ENCODE measurements at places on chromosomes 13 and 19.

DNA sequence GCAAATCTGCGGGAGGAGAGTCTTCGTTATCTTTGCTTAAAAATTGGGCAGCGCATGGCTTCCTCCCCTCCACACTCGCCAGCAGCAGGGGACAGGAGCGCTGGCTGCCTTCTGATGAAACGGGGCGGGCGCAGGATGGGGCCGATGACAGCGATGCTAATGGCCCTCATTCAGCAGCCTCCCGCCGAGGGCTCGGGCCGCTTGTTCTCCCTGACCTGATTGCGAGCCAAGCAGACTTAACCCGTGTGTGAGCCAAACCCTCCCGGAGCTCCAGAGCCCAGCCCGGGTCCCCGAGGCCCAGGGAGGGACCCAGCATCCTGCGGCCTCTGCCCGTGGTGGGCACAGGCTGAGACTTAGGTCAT, 90.3 kb downstream of the KDM4B start:
- DNase-seq = no peak

DNA sequence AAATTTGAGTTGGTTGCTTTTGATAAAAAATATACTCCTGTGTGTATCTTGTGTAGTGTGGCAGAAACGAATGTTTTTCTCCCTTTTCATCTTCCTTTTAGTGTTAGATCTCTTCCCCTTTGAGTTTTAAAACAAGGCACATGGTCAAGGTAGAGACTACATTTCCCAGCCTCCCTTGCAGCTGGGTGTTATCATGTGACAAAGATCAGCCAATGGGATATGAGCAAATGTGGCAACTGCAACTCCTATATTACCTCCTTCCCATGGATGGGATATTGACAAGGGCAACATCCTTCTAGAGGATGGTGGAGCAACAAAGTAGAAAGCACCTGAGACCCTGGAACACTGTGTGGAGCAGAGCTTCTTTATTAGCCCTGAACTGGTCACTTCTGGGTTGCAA, 42.4 kb downstream of the ADGRE3 start:
- DNase-seq = no peak

- peak; percentile 44 for DNase-seq
Measured at GRCh38 chr19:43526884-43527859, at the start of gene ETHE1. TSS of gene ETHE1 (minus strand) at chr19:43527201. CDS start at chr19:43527177, 24 bp downstream.

DNA sequence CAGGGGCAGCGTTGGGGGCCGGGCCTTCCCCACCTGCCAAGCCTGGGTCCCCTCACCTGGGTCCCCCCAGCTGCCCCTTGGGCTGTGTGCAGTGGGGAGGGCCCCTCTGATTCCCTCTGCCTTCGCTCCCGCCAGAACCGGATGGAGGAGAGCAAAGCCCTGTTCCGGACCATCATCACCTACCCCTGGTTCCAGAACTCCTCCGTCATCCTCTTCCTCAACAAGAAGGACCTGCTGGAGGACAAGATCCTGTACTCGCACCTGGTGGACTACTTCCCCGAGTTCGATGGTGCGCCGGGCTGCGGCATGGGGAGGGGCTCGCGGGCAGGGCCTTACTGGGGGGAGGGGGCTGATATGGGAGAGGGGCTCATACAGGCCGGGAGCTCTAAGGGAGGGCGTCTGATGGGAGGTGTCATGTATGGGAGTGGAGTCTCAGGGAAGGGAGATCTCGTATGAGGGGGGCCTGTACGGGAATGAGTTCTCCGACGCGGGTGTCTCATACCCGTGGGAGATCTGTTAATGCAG, 16.7 kb upstream of the GNA15 start:
- DNase-seq = no peak

GRCh38 chr19:42531313-42531712, 3.0 kb upstream of the CEACAM1 start:
- DNase-seq = no peak

DNA sequence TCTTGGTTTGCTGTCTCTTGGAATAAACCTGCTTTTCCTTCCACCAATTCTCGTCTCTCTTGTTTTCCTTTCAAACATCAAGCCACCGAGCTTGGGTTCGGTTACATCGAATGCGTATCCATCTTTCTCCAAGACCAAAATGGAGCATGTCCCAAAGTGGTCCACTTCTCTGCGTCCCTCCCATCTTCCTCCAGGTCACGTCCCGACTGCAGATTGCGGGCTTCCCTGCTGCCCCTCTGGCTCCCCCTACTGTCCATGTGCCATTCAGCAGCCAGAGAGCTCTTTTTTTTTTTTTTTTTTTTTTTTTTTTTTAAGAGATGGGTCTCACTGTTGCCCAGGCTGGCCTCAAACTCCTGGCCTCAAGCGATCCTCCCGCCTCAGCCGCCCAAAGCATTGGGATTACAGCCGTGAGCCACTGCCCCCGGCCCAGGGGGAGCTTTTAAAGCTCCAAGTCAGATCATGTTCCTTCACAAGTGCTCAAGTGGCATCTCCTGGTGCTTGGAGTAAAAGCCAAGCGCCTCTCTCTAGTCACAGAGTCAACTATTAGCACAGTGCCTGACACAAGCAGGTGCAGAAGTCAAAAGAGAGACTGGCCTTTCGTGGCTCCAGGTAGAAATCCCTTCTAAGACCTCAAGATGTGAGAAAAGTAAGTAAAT, 10.0 kb downstream of the COL5A3 start:
- DNase-seq = peak; percentile 14

- DNase-seq = no peak
Measured at GRCh38 chr13:19085258-19085657, 96.4 kb downstream of the TUBA3C start.

GRCh38 chr13:30466841-30467252, 1.1 kb upstream of the HMGB1 start:
- DNase-seq = no peak

DNA sequence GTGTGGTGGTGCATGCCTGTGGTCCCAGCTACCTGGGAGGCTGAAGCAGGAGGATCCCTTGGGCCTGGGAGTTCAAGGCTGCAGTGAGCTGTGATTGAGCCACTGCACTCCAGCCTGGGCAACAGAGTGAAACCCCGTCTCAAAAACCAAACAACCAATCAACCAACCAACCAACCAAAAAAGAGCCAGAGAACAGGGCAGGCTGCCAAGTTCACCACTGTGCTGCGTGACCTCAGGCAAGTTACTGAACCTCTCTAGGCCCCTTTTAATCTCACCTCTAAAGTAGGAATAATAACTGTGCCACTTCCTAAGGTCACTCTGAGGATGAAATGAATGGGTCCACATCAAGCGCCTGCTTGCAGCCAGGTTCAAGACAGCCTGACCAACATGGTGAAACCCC, 16.9 kb downstream of the TJP3 start:
- no peak for DNase-seq

DNA sequence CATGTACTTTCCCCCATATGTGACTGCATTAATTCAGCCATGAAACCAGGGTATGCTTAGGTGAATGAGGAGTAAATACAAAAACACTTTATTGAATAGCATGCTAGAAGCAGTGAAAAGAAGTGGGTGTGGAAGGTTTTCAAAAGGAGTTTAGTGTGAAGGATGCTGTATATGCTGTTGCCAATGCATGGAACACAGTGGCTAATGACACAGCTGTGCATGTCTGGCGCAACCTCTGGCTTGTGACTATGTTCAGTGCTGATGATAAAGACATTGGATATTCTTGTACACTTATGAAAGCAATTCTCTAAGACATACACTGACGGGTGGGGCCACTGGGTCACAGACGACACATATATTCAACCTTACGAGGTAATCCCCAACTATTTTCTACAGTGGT, 55.2 kb downstream of the SOX21 start:
- no peak for DNase-seq

- DNase-seq = no peak
Measured at GRCh38 chr13:107043021-107043956, 475.4 kb upstream of the ARGLU1 start.

GRCh38 chr13:33185853-33186252, 99.7 kb downstream of the STARD13 start:
- DNase-seq = no peak

DNA sequence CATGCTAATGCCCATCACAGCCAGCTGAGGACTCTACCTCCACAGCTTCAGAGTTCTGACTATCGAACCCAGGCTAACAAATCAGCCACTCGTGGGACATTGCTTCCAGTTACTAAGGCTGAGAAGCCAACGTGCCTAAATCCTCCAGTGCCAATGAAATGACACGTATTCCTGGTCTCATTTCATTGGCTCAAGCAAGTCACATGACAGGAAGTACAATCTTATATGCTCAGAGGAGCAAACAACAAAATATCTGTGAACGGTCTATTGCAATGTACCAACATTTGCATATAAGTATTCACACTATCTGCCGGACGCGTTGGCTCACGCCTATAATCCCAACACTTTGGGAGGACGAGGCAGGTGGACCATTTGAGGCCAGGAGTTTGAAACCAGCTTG, 12.8 kb upstream of the IZUMO2 start:
- DNase-seq = no peak

DNA sequence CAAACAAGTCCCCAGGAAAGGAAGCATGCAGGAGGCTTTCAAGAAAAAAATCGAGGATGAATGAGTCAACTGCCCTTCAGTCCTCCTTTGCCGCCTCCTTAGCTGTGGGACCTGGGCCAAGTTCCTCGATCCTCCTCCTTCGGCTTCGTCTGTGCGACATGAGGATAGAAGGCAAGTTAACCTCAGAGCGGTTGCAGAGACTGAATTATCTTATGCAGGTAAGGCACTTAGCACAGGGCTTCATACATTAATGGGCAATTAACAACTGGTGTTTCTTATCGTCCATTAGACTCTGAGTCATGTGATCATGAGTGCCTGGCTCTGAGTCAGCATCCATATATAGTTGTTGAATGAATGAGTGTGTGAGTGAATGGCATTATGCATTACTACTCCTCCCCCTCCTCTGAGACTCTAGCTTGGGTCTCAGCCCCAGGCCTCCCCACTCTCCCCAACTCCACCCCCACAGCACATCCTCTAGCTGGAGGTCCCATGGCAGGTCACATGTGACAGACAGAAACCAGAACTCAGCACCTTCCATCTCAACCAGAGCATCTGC, 1.6 kb upstream of the TTC9B start:
- DNase-seq = no peak

DNA sequence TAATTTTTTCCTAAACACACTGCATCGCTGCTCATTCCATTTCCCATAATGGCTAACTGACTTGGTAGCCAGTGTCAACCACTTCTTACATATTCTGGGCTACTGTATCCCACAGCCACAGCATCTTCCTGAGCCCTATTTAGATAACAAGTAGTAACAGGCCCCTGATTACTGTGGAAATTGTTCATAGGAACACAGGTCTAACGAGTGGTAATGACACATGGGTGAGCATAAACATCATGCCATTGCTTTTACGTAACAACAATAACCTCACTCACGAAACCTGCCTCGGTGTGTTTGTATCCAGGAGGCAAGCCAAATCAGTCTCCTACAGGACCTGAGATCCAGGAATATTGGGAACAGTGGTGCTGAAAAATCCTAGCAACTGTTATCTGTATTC, 438.6 kb downstream of the KLF5 start:
- DNase-seq = no peak

DNA sequence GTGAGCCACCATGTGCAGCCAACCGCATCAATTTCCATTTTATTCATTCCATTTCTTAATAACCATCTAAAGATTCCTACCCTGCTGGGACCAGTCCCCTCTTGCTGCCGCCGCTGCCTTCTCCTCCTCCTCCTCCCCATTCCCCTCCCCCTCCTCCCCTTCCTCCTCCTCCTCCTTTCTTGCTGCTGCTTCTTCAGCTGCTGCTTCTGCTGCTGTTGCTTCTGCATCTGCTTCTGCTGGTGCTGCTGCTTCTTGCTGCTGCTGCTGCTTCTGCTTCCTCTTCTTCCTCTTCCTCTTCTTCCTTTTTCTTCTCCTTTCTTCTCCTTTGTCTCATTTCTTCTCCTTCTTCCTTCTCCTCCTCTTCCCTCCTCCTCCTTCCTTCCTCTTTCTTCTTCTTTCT, 20.0 kb upstream of the SPRYD7 start:
- no peak for DNase-seq

DNA sequence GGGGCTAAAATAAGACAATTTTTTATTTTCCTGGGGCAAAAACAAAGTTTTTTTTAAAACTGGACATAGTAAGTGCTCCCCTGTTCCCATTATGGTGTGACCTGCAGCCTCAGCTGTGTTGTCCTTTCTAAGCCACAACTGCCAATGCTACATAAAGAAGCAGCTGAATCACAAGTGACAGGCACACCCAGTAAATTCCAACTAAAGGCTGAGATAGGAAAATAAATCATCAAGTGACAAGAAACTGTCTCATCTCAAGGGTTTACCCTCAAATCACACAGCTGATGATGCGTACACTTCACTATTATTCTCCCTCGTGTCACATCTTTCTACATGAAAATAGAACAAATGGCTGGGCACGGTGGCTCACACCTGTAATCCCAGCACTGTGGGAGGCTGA, 28.7 kb downstream of the STK24 start:
- DNase-seq = no peak
